ENCODE measurements at places on chromosomes 7 and 10.

- DNase-seq, result no peak
Measured at GRCh38 chr7:157690833-157691585, 354.2 kb downstream of the DNAJB6 start.

- DNase-seq, result no peak
Measured at GRCh38 chr7:42549866-42550485, 313.0 kb upstream of the GLI3 start.

DNA sequence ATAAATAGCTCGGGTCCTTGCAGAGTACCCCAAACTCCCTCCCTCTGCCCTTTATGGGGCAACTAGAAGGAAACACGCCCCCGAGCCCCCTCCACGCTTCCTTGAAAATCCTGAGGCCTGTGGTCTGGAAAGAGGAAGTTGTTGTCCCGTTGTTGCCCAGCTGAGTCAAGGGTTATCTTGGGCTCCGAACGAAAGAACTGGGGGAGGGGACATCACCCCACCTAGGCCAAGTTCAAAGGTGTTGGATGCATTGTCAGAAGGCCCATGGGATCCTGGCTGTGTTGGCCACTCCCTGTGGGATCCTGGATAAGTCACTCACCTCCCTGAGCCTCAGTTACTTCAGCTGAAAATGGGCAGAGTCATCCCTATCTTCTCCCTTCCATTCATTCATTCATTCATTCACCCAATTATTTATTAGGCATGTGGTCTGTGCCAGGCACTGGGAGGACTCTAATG is at the start of gene CCL24:
Gene CCL24 (minus strand): TSS at position 26 of the 456 bp plus-strand sequence. CDS start 91 bp downstream, outside the sequence.
- DNase-seq, result no peak

DNA sequence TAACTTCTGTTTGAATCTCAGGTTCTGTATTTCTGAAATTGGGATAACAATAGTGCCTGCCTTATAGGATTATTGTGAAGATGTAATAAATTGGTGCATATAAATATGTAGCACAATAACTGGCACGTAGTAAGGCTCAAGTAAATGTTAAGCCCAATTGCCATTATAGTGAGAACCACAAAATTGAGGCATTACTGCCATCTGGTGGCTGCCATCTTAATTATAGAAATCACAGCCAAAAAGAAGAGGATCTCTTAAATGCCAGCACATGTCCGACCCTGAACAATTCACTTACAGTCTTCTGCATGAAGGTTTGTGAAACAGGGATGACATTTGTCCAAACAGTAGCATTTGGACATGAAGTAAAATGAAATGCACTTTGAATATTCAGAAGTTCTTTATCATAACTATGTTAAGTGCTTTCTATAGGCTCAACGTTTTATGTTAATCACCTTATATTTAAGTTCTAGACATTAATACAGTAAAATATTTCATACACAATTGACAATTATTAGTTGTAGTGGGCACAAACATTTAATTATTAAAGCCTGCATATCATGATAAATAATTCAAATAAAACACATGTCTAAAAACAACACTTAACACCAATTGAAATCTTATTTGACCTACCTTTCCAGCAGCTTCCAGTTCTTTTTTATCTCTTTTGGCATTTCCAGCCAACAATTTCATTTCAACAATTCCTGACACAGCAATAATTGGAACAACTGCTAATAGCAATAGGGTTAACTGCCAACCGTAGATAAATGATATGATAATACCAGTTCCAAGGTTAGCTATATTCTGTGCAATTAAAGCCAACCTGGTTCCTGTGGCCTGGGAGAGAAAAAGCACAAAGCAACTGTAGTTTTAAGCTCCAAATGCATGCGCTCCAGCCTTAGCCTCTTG is 58.5 kb downstream of the ABCB4 start:
- DNase-seq, result peak; percentile 80
